Dorsolateral prefrontal cortex (tissue), 122 donors: ENCODE measurements at places on chromosomes 4 and X. TPM values are rescaled to one million over a fixed set of nuclear protein-coding genes. Genes with fewer than 3 reads are reported as not detected.

The ABCG2 gene
- 14.9 TPM for total RNA-seq

The KLHL15 gene
- 9.0 TPM for total RNA-seq

The ADH7 gene
- total RNA-seq = not detected

The TMPRSS11D gene
- not detected for total RNA-seq

The TMSB15B gene
- 2.6 TPM for total RNA-seq

The RS1 gene
- 0.53 TPM for total RNA-seq

The SLC9B1 gene
- 5.0 TPM for total RNA-seq

The ARHGAP4 gene
- 16.4 TPM for total RNA-seq

The SUPT20HL1 gene
- total RNA-seq = not detected

The DUX4 gene
- not detected for total RNA-seq

The ADH1B gene
- total RNA-seq = 5.8 TPM

The TLR2 gene
- total RNA-seq = 10.7 TPM

The ESX1 gene
- not detected for total RNA-seq

The POU3F4 gene
- total RNA-seq = 2.6 TPM

The GPR34 gene
- 20.8 TPM for total RNA-seq

The FATE1 gene
- 1.7 TPM for total RNA-seq

The RTL9 gene
- 0.56 TPM for total RNA-seq

The GPRIN3 gene
- total RNA-seq = 6.9 TPM

The GABRE gene
- 4.4 TPM for total RNA-seq

The CSAG2 gene
- total RNA-seq = not detected

The GPR50 gene
- total RNA-seq = not detected

The BANK1 gene
- total RNA-seq = 2.5 TPM

The UTP14A gene
- total RNA-seq = 10.7 TPM

The SSX4 gene
- total RNA-seq = not detected

The ADGRL3 gene
- total RNA-seq = 106 TPM

The TAF7L gene
- total RNA-seq = 0.53 TPM

The MAGEA2 gene
- not detected for total RNA-seq

The CSAG3 gene
- not detected for total RNA-seq

The ATP1B4 gene
- not detected for total RNA-seq

The COL25A1 gene
- 3.8 TPM for total RNA-seq

The MFAP3L gene
- total RNA-seq = 74.1 TPM

The FAM9B gene
- total RNA-seq = not detected

The EGFL6 gene
- 0.24 TPM for total RNA-seq

The SHROOM2 gene
- total RNA-seq = 31.5 TPM

The CT45A2 gene
- total RNA-seq = not detected

The CT45A1 gene
- total RNA-seq = not detected

The DCX gene
- 13.5 TPM for total RNA-seq

The PGM2 gene
- 13.3 TPM for total RNA-seq

The PRSS48 gene
- total RNA-seq = not detected

The STBD1 gene
- total RNA-seq = 3.1 TPM

The TNMD gene
- not detected for total RNA-seq
